ENCODE measurements at places on chromosomes 1 and 21.

GRCh38 chr1:169739980-169740379 is 6.1 kb upstream of the SELE start:
- DNase-seq, result no peak

GRCh38 chr21:42301371-42302075 is 13.7 kb downstream of the TFF3 start:
- no peak for DNase-seq

- DNase-seq, result no peak
These were observed 315.6 kb upstream of the PLXNA2 start for GRCh38 chr1:208559597-208560329.

DNA sequence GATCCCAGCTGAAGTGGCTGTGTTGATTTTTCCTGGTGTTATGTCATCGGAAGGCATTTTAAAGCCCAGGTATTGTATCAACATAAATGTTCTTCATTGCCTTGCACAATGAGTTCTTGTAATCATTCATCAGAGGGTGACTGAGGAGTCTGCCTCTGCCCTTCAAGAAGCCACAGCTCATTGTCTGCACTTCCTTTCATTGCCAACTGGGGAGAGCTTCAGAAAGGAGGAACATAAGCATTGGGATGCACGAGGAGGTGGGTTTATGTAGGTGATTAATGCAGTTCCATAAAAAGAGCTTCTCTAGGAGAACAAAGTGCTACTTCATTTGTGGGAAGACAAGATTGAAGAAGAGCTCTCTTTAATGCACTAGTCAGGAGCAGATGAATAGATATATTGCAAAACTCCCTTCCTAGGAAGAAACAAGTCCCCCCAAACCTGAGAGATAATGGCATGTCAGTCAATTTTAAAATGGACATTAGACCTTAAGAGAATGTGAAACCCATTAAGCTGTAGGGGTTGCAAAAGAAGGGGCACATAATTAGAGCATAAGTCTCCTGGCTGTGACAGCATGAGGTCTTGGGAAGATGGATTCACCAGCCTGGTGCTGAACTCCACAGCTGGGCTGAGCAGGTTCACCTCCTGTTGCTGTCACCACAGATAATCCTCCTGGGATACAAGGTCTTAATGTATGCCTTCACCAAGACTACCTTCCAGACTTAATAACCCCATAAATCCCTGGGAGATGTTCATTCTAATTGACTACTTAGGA is 124.6 kb downstream of the BACH1 start:
- DNase-seq, result no peak

DNA sequence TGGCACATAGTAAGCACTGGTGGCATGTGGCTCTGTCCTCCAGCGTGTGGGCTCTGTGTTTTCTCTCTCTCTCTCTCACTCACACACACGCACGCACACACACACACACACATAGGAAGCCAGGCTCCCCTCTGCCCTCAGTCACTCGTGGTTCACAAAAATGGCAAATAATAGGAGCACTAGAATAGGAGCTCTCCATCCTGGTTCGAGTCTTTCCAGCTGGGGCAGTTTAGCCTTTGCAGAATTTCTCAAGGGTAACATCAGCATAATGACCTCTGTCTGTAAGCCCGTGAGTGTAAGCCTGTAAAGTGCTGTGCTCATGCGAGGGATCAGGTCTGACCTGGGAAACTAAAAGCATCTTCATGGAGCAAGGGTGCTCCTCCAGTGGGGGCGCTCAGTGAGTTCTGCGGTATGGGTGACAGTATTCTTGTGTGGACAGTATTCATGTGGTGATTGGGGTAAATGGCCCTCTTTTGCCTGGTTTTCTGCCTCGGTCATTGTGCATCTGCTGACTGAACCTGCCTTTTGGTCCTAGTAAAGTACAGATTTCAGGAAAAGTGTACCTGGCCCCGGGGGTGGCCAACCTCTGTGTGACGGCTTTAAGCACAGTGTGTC is 842 bp upstream of the ZC3H12A start:
- DNase-seq, result no peak

DNA sequence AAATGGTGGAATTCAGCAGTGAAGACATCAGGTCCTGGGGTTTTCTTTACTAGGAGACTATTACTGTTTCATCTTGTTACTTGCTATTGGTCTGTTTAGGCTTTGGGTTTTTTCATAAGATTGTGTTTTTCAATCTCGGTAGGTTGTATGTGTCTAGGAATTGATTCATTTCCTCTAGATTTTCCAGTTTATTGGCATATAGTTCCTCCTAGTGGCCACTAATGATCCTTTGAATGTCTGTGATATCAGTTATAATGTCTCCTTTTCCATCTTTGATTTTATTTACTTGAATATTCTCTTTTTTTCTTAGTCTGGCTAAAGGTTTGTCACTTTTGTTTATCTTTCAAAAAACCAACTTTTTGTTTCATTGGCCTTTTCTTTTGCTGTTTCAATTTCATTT is 233.0 kb downstream of the RWDD3 start:
- peak; percentile 39 for DNase-seq

DNA sequence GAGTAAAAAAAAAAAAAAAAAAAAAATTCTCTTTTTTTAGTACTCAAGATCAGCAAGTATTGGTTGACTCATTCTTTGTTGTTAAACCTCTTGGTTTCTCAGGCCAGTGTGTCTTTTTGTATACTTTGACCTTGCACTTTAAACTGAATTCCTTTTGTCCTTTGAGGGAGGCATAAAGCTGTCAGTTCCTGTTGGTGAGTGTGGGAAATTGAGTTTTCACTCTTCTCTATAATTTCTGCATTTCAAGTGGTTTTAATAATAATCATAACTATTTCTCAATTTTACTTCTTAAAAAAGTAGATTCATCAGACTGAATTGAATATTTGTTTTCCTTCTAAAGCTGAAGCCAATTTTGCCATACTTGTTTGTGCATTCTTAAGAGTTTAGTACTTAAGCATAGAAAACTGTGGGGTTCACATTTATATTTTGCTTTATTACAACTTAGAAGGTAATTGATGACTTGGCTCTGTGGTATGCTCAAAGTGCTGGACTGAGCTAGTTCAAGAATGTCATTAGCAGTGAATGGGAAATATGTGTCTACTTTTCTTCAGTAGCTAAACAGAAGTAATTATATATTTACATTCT is 43.4 kb downstream of the ITSN1 start:
- DNase-seq, result no peak

DNA sequence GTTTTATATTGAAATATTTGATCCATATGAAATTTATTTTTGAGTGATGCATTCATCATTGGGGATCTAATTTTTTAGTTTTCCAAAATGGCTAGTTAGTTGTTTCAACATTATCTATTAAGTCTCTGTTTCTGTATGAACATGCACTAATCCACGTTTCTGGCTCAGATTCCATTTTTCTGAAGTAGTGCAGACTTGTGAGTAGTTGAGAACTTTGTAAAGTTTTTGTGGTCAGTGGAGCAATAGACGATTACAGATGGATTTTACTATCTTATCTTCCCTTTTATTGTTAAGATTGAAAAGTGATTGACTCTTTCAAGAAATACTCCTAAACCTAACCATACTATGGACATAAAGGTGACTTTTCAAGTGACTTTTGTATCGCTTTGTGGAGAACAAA is 16.7 kb downstream of the SOAT1 start:
- DNase-seq, result no peak

- DNase-seq, result no peak
These were observed 11.9 kb upstream of the VAV3 start for GRCh38 chr1:107976836-107977235.

DNA sequence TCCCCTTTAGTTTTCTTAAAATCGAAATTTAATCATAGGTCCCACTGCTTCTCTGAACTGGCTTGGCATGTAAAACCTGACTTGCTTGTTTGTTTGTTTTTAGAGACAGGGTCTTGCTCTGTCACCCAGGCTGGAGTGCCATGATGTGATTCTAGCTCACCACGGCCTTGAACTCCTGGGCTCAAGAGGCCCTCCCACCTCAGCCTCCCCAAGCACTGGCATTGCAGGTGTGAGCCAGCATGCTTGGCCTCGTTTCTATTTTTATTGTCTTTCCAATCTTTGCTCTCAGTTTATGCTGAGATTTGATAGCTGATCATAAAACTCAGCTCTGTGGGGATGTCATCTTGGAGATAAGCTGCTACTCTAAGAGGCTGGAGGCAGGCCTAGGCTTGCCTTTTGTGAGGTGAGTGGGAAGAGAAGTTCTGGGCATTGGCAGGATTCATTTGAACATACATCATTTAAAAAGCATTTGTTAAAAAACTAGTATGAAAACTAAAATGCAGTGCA is 51.5 kb upstream of the GCLM start:
- DNase-seq, result no peak

GRCh38 chr1:89598450-89599331 is 34.2 kb upstream of the LRRC8C start:
- DNase-seq, result peak; percentile 52

DNA sequence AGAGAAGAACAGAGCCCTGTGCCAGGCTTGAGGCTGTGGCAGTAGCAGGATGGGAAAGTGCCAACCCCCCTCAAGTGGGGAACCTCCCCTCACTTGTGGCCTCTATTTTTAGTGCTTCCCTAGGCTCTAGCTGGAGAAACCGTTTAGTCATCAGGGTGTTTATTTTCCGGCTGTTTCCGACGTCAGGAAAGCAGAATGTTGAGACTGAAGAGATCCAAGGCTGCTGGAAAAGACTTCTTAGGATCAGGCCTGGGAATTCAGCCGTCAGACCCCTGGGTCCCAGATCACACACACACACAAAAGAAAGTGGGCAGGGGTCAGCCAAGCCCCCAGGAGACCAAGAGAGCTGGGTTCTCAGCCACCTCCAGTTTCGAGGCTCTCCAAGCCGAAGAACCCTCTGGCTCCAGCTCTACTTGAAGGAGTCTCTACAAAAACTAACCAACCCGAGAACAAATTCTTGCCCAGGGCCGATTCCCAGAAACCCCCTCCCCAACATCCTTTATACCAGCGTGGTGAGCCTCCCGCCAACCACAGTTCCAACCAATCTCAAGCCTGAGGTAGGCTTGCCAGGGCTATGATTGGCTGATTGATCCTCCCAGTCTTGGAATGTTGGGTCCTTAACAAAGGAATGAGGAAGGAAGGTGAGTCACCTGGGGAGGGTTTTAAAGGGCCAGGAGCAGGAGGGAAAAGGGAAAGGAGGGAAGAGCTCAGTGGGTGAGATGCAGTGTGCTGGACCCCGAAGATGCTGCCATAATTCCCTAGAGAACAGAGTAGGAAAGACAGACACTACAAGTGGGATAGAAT is 2.5 kb upstream of the MEF2D start:
- peak; percentile 62 for DNase-seq

- DNase-seq, result no peak
These were observed 32.5 kb downstream of the SLX9 start for GRCh38 chr21:44972301-44972814.

- DNase-seq, result no peak
These were observed 16.0 kb downstream of the TEX35 start for GRCh38 chr1:178528953-178529335.
